Activated naive CD8-positive, alpha-beta T cell treated with anti-CD3 and anti-CD28 coated beads, Interleukin-2, amount 50 U/mL, for 16 hours (primary cell): ENCODE measurements at places on chromosomes 3 and 15.

DNA sequence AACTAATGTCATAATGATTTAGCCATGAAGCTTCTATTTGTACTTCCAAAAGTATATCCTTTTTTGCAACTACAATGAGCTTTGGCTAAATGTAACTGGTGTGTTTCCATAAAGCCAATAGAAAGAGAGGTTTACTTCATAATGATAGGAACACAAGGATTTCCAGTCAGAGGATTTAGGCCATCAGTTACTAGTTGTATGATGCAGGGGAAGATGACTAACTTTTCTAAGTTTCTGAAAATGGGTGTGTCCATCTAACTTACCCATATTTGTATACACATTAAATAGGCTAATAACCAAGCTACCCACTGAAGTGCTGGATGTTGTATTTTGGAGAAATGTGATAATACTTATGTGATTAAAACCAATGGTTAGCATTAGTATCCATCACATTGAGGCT is 55.7 kb downstream of the SLC4A7 start:
- no peak for DNase-seq

- DNase-seq = no peak
Observed at GRCh38 chr3:193830791-193831191, 237.8 kb downstream of the OPA1 start.

DNA sequence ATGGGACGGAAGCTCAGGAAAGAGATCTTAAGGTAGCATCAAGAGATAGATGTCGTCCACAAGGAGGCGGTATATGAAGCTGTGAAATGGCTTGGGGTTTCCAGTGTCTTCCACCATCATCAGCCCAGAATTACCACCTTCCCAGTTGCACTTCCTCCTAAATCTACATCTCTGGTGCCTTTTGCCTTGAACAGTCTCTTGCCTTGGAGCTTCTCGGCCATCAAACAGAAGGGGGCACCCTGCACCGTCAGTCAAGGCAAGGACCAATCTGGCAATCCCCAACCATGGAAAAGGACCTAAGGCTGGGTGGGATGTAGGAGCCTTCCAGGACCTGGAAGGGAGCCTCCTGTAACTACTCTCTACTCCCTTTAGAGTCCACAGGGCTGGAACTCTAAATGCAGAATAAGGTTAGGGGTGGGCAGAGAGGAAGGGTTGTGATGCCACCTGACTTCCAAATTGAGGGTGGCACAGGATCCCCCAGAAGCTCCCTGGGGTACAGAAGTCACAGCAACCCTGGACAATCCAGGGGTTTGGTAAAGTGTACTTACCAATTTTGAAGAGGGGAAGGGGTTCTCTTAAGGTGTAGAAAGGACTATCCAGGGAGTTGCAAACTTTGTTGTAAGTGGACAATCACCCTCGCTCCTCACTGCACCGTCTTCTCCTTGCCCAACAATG is 1.0 kb upstream of the RYR3 start:
- no peak for DNase-seq

DNA sequence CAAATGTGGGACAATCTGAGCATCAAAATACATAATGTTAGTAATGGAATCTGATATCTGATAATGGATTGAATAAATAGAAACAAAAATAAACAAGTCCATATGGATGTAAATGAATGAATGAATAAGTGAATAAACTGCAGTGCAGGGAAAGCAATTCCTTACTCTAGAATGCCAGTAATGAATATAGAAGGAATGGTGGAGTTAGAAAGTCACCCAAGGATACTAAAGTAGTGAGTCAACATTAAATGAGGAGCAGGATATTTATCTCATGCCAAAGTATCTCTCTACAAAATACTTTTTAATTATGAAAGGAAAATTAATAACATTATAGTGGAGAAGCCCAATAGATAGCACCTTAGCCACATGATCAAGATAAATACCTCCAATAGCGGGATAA is 300.3 kb downstream of the FEZF2 start:
- no peak for DNase-seq

GRCh38 chr15:101542306-101543025 is 53.0 kb upstream of the PCSK6 start:
- no peak for DNase-seq

GRCh38 chr3:142651711-142652110 is 55.5 kb downstream of the PLS1 start:
- no peak for DNase-seq

DNA sequence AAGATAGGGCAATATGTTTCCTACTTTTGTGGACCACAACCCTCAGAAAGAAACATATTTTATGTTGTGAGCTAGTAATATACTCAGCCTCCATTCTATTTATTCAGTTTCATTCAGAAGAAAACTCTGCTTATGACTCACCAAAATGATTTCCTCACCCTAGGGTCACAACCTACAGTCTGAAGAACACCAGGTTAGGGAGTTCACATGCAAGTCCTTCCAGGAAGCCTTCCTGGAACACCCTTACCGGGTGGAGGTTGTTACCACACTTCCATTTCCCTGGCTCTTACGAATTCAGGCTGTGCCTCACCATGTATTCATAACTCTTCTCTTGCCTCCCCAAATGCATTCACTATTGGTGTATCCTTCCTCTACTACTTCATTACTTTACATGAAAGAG is 228.0 kb upstream of the ADAMTS9 start:
- DNase-seq = no peak

DNA sequence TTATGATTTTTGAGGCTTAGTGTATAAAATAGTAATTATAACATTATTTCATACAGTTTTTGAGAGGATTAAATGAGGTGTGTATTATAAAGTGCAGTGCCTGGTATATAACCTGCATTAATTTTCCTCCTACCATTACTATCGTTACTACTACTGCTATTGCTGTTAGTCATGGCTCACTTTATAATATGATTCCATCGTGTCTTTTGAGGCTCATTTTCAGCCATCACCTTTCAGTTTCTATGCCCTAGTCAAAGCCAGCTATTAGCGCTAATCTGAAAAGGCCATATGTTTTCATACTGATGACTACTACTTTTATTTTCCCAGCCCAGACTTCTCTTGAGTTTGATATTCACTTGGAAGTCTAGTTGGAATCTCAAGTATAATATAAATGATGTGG is 5.5 kb downstream of the MEF2A start:
- no peak for DNase-seq

DNA sequence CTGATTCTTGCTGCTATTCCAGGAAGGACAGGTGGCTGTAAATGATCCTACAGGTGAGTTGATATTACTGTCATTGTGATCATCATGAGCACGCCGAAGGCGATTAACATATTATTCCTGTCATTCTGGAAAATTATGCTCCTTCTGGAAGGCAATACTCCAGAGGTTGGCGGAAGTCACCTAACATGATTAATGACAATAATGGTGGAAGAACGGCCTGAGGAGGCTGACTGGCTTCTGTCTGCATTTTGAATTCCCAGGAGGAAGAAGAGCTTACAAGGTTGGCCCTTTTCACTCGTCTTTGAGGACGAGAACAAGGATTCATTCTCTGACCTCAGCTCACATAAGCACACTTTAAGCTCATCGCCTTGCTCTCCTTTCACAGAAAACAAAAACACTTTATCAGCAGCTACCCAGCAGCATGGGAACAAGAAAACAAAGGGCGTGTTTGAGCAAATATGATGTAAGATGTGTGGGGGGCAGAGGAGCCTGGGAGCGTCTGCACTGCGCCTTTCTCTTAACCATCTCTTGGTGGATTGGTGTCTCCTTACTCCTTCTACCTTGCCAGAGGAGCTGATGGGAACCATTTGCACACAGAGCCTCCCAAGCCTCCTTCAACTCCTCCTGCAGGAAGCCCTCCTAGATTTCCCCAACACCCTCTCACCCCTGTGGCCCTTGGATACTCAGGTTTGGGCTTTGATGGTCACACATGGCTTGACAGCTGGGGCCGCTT is 23.0 kb downstream of the ACSBG1 start:
- DNase-seq = no peak

- DNase-seq = no peak
Observed at GRCh38 chr15:96346409-96346970, 16.0 kb downstream of the NR2F2 start.

DNA sequence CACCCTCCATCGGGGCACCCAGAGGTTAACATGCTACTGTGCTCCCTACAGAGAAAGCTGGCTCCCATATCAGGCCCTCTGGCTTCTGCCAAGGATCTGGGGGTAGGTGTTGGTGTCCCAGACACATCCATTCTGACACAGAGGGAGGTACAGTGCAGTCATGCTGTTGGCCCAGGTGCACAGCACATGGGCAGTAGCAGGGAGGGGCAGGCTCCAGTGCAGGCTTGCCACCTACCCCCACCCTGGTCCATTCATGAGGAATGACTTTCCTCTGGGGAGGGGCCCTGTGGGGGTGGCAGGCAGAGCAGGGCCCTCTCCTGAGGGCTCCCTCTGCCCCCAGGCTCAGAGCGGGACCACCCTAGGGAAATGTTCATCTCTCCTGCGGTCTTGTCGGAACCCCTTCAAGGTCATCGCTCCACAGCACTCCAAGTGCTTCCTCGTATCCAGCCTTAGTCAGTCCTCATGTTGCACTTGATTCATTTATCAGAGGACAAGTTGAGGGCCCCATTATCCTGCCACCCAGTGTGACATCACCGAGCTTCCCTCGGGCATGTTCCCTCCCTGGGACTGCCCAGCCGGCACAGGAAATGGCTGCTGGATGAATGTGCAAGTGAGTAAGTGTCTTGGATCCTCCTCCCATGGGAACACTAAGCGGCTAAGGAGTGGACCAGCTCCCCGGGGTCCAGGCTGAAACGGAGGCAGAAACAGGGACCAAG is 10.0 kb downstream of the DUSP7 start:
- no peak for DNase-seq

GRCh38 chr3:122080207-122080587 is 25.0 kb downstream of the CD86 start:
- no peak for DNase-seq

DNA sequence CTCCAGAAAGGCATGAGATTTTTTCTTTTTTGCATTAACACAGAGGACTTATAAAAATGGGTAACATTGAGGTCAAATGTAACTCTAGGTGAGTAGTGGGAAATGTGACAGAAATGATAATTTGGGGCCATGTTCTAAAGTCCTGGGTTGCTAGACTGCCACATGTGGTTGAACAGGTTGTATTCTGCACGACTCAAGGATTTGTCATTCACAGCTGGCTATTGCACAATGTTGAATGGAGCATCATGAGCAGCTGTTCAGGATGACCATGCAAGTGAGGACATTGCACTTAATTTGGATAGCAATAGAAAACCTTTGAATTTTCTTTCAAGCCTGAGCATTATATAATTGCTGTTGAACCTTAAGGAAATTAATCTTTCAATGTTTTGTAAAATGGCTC is 396.6 kb downstream of the NAALADL2 start:
- DNase-seq = no peak

GRCh38 chr3:14262212-14262611 is 83.6 kb downstream of the LSM3 start:
- no peak for DNase-seq

GRCh38 chr3:20110826-20111225 is 70.6 kb downstream of the KAT2B start:
- no peak for DNase-seq

DNA sequence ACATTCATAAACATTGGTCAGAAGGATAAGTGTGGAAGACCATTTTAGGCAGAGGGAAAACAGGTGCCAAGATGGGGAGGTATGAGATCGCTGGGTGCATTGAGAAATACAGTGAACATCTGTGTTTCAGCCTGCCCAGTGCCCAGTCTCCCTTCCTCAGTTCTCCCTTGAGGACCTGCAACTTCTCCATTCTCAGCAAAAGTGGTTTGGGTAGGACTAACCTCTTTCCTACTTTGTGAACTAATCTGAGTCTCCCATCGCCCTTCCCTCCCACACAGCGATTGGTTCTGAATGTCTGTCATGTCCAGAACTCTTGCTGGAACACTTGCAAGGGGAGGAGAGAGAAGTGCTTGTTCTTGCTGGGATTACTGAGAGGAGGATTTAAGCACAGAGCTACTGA is 10.9 kb upstream of the CCNL1 start:
- DNase-seq = no peak

- DNase-seq = no peak
Observed at GRCh38 chr3:65924762-65925161, 114.0 kb downstream of the MAGI1 start.

- DNase-seq = no peak
Observed at GRCh38 chr15:28936481-28936881, 50.7 kb downstream of the APBA2 start.

DNA sequence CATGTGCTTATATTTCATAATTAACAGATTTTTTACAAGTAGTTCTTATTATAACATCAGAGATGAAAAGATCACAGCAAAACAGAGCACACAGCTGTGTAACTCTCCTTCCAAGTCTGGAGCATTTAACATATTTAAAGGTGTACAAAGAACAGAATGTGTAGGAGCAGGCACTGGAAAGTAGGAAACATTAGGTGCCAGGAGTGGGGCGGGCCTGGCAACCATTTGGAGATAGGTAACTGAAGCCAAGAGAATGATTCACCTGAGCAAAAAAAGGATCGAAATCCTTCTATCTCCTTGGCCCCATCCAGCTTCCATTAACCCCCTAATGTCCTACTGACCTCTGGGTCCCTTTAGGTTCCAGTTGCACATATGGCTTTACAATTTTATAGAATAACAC is 2.3 kb upstream of the MYH15 start:
- no peak for DNase-seq

GRCh38 chr15:60648928-60649679 is 170.2 kb upstream of the ICE2 start:
- no peak for DNase-seq

GRCh38 chr15:39756806-39757522 is 25.7 kb downstream of the FSIP1 start:
- no peak for DNase-seq

GRCh38 chr3:141272906-141273662 is 41.5 kb downstream of the PXYLP1 start:
- no peak for DNase-seq

GRCh38 chr3:66812136-66812535 is 186.0 kb upstream of the KBTBD8 start:
- DNase-seq = no peak

GRCh38 chr3:25177041-25177440 is 251.0 kb upstream of the RARB start:
- no peak for DNase-seq

DNA sequence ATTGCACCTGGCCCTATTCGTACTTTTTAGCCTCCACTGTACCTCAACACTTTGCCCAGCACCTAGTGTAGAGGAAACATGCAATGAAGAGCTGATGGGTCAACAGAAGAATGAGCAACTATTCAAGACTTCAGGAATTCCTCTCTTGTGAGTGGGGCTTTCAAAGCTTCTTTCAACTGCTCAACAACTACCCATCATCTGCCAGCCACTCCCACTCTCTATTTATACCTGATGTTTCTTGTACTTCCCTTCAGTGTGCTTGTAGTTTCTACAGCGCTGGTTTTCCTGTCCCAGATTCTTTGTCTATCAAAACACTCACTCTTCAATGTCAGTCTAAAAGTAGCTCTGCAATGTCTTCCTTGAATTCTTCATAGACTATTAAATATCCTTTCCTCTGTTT is 168.3 kb upstream of the LPP start:
- DNase-seq = no peak

DNA sequence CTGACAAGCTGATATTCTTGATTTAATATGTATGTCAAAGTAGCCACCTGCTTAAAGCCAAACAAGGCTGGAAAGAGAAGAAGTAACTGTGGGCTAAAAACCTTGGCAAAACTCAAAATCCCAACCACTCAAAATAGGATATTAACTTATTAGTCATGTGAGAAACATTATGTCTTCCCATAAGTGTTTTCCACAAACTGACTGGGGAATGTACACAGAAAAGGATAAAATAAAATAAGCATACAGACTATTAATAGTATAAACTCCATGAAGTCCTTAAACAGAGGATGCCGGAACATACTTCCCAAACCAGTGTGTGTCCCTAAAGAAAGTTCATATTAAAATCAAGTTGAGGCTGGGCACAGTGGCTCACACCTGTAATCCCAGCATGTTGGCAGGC is 263.7 kb upstream of the THBS1 start:
- DNase-seq = no peak

- no peak for DNase-seq
Observed at GRCh38 chr3:186990878-186991308, 60.6 kb downstream of the ST6GAL1 start.
